ENCODE measurements at places on chromosomes 7 and 10.
A peak's percentile ranks its signal among the peaks of the same experiment; 100 is the strongest.

- H3K4me3 ChIP-seq = no peak overlapping the region
- no peak overlapping the region for H3K27ac ChIP-seq
- peaks cover 5% of the 10 kb centered on the region for H3K36me3 ChIP-seq
- DNase-seq = no peak
Measured at GRCh38 chr10:7339510-7339909, 71.3 kb downstream of the SFMBT2 start.

DNA sequence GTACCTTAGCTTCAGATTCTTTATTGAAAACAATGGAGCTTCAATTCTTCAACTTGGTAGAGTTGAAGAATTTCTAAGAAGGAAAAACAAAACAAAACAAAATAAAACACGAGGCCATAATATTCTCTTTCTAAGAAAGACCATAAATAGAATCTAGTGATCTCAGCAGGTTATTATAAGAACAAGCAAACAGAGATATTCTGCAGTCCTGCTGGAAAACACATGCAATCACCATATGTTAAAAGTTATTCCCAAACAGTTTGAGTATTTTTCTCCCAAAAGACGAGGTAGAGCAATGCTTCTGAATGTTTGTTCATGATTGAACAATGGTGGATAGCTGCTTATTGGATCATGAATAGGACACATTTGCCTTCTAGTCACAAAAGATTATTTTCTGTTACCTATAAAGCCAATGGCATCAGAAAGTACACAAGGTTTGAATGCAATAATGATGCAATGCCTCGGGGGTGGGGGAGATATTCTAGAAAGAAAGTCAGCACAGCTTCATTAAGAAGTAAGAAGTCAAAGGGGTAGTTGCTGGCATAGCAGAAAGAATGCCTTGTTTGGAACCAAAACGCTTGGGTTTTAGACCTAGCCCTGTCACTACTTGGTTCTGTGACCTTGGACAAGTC, 59.3 kb downstream of the CREB3L2 start:
- peaks cover 68% of the 10 kb centered on the region for H3K4me1 ChIP-seq
- DNase-seq = no peak
- peaks cover 48% of the 10 kb centered on the region for H3K36me3 ChIP-seq
- H3K27ac ChIP-seq = peak overlapping the region; percentile 30

DNA sequence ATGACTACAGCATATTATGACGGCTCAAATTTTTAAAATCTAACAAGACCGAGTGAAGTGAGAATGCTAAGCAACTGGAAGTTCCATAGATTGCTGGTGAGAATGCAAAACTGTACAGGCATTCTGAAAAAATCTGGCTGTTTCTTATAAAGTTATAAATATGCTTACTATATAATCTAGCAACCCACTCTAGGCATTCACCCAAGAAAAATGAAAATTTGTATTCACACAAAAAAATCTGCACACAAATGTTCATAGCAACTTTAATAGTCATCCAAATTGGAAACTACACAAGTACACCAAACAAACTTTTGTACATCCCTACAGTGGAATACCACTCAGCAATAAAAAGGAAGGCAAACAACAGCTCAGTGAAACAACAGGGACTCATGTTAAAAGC, 39.9 kb upstream of the STARD3NL start:
- no peaks in the 10 kb centered on the region for H3K27me3 ChIP-seq
- no peak overlapping the region for H3K27ac ChIP-seq
- H3K36me3 ChIP-seq = no peaks in the 10 kb centered on the region
- no peak overlapping the region for H3K4me3 ChIP-seq
- DNase-seq = no peak
- no peaks in the 10 kb centered on the region for H3K4me1 ChIP-seq

DNA sequence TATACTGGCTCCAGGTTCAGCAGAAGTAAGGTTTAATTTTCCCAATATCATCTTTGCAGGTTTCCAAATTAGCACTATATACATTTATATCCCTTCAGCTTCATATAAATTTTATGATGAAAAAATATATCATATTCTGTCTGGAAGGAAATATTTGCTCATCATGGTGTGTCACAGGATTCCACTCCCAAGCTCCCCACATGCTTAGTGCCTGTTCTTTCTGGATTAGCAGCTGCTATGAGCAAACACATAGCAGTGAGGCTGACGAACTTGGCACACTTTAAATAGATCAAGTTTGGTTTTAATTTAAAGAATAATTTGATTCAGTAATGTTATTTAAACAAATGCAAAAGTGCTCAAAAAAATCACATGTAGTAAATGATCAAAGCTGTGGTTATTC, 251.9 kb downstream of the AGMO start:
- no peak overlapping the region for H3K4me3 ChIP-seq
- no peaks in the 10 kb centered on the region for H3K27me3 ChIP-seq
- peak; percentile 8 for DNase-seq
- no peaks in the 10 kb centered on the region for H3K36me3 ChIP-seq
- no peaks in the 10 kb centered on the region for H3K4me1 ChIP-seq
- H3K27ac ChIP-seq = no peak overlapping the region

DNA sequence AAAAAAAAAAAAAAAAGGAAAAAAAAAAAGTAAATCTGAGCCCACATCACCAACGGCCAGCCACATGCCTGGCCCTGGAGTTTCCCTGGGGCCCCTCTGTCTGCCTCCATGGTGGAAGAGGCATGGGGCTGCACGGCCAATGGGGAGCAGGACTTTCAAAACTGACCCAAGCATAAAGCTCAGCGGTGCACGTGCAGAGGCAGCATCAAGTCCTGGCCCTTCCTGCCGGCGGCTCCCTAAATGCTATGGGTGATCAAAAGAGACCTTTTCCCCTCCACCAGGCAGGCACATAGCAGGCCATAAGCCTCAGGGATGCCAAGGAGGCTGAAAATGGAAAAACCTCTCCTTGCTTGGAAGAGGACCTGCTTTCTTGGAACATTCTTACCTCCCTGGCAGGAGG, 94.3 kb downstream of the OAT start:
- DNase-seq = no peak
- H3K4me1 ChIP-seq = peaks cover 10% of the 10 kb centered on the region
- no peak overlapping the region for H3K27ac ChIP-seq
- no peak overlapping the region for H3K4me3 ChIP-seq
- no peaks in the 10 kb centered on the region for H3K36me3 ChIP-seq

- H3K36me3 ChIP-seq = peaks cover 61% of the 10 kb centered on the region
- DNase-seq = peak; percentile 8
- H3K4me1 ChIP-seq = peaks cover 71% of the 10 kb centered on the region
- H3K27ac ChIP-seq = peak overlapping the region; percentile 84
- H3K4me3 ChIP-seq = peak overlapping the region; percentile 79
Measured at GRCh38 chr10:103153302-103154197, 39.5 kb downstream of the NT5C2 start.

- H3K36me3 ChIP-seq = 0 out of 2 replicates have a peak, but pooled peaks cover under 1% of the 10 kb centered on the region
- no peak overlapping the region for H3K4me3 ChIP-seq
- H3K27ac ChIP-seq = no peak overlapping the region
- H3K4me1 ChIP-seq = no peaks in the 10 kb centered on the region
Measured at GRCh38 chr10:102473445-102474331, 22.3 kb upstream of the C10orf95 start.

DNA sequence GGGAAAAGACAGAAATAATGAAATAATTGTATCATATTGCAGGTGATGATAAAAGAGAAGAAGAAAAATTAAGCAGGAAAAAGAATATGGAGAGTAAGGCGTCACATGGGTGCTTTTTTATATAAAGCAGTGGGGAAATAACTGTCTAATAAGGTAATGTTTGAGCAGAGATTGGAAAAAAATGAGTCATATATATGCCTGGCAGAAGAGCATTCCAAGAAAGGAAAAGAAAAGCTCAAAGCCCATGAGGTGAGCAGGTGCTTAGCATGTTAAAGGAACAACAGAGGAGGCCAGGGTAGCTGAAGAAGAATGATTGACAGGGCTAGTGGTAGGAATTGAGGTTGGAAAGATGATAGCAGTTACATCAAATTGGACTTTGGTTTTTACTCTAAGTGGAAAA, 739.5 kb downstream of the SORCS1 start:
- H3K4me3 ChIP-seq = no peak overlapping the region
- H3K4me1 ChIP-seq = peaks cover 40% of the 10 kb centered on the region
- peak overlapping the region; percentile 97 for H3K27ac ChIP-seq
- no peaks in the 10 kb centered on the region for H3K27me3 ChIP-seq
- peaks cover 22% of the 10 kb centered on the region for H3K36me3 ChIP-seq

DNA sequence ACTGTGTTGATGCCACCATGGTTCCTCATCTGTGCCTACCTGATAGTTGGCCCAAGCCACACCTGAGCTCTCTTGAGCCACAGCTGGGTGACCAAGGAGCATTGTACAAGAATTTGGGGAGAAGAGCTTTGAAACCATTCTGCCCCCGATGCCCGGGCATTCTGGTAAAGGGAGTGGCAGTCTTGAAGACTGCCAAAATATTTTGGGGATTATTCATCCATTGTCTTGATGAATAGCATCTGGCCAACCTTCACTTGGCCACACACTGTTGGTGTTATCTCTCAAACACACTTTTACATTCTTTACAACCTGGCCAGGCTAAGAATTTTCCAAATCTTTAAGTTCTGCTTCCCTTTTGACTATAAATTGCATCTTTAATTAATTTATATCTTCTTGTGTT, 113.1 kb upstream of the PCBD1 start:
- no peaks in the 10 kb centered on the region for H3K4me1 ChIP-seq
- DNase-seq = no peak

DNA sequence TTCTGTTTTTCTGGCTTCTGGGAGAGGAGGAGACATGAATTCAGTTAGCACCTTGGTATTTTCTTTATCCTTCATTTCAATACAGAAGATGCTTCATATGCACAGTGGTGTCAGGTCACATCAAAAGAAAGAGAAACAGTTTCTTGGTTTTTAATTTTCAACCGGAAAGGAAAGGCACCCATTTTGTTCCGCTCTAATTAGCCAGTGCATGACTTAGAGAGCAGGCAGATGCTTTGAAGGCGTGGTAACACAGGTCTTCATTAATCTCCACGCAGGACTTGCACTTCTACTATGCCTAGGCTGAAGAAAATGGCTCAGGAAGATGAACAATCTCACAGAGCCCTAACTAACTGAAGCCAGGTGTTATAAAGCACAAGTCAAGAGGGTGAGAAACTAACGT, 70.4 kb upstream of the ATRNL1 start:
- peaks cover 8% of the 10 kb centered on the region for H3K27me3 ChIP-seq
- no peaks in the 10 kb centered on the region for H3K36me3 ChIP-seq
- no peak for DNase-seq
- no peaks in the 10 kb centered on the region for H3K4me1 ChIP-seq
- no peak overlapping the region for H3K27ac ChIP-seq
- no peak overlapping the region for H3K4me3 ChIP-seq

GRCh38 chr7:29892231-29892630, 85.9 kb downstream of the WIPF3 start:
- no peak overlapping the region for H3K4me3 ChIP-seq
- H3K36me3 ChIP-seq = no peaks in the 10 kb centered on the region
- no peak overlapping the region for H3K27ac ChIP-seq
- DNase-seq = no peak

DNA sequence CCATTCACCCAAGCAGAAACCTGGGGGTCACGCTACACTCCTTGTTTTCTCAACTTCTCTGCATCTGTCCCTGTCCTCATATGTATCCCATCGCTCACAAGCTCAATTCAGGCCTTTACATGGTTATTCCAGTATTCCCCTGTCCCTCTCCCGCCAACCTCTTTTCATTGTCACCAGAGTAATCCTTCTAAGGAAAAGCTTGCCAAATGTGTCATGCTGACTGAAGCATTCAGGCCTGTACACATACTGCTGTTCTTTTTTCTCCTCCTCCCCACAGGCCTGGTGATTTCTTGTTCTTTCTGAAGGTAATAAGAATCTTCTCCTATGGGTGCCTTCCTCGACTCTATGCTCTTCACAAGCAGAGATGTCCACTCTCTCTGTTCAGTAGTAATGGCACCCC, 282.2 kb downstream of the PHTF2 start:
- no peak overlapping the region for H3K27ac ChIP-seq
- no peaks in the 10 kb centered on the region for H3K4me1 ChIP-seq
- H3K27me3 ChIP-seq = no peaks in the 10 kb centered on the region
- H3K4me3 ChIP-seq = no peak overlapping the region

GRCh38 chr7:141744131-141744530, 6.0 kb downstream of the SSBP1 start:
- no peak overlapping the region for H3K4me3 ChIP-seq
- DNase-seq = no peak
- H3K27ac ChIP-seq = no peak overlapping the region
- H3K36me3 ChIP-seq = peaks cover 45% of the 10 kb centered on the region
- no peaks in the 10 kb centered on the region for H3K27me3 ChIP-seq
- H3K4me1 ChIP-seq = peaks cover 15% of the 10 kb centered on the region

GRCh38 chr10:97427571-97428179, 1.7 kb downstream of the PGAM1 start:
- peak; percentile 20 for DNase-seq
- H3K27me3 ChIP-seq = peaks cover 5% of the 10 kb centered on the region
- H3K4me1 ChIP-seq = peaks cover 37% of the 10 kb centered on the region
- H3K36me3 ChIP-seq = peaks cover 31% of the 10 kb centered on the region
- H3K27ac ChIP-seq = peak overlapping the region; percentile 84

Data from HFFc6 (cell line).